Sigmoid colon (tissue), 7 donors: ENCODE measurements at places on chromosomes 5 and 9. TPM values are rescaled to one million over a fixed set of nuclear protein-coding genes. Genes with fewer than 3 reads are reported as not detected.
A peak's percentile ranks its signal among the peaks of the same experiment; 100 is the strongest.

MEGF10 gene
- total RNA-seq, result 2.1 TPM

PITX1 gene
- total RNA-seq, result 5.3 TPM

THBS4 gene
- total RNA-seq, result 585 TPM

FBP2 gene
- total RNA-seq, result not detected

SPATA31A3 gene
- total RNA-seq, result not detected

PCDHB16 gene
- total RNA-seq, result 3.6 TPM

SPINK4 gene
- total RNA-seq, result not detected

CNTLN gene
- 18.2 TPM for total RNA-seq

GRCh38 chr5:68793074-68793473, 300.7 kb upstream of the SLC30A5 start:
- no peaks in the 10 kb centered on the region for H3K4me1 ChIP-seq
- H3K27me3 ChIP-seq, result no peaks in the 10 kb centered on the region
- no peaks in the 10 kb centered on the region for H3K36me3 ChIP-seq
- H3K4me3 ChIP-seq, result no peak overlapping the region
- H3K27ac ChIP-seq, result no peak overlapping the region

GRCh38 chr5:160497878-160498277, 76.2 kb downstream of the PTTG1 start:
- H3K4me1 ChIP-seq, result no peaks in the 10 kb centered on the region
- no peaks in the 10 kb centered on the region for H3K36me3 ChIP-seq
- H3K4me3 ChIP-seq, result no peak overlapping the region

DNA sequence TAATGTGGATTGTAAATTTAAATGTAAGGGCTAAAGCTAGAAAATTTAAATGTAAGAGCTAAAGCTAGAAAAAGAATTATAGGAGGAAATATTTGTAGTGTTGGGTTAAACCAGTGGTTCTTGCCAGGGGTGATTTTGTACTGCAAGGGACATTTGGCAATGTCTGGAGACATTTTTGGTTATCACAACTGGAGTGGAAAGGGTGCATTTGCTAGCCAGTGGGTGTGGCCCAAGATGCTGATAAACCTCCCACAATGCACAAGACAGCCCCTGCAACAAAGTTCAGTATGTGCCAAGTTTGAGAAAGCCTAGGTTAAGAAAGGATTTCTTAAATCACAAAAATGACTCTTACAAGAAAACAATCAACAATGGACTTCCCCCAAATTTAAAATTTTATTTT, 31.6 kb upstream of the ELL2 start:
- no peak overlapping the region for H3K27ac ChIP-seq
- DNase-seq, result no peak
- no peak overlapping the region for H3K4me3 ChIP-seq
- no peaks in the 10 kb centered on the region for H3K36me3 ChIP-seq
- H3K27me3 ChIP-seq, result no peaks in the 10 kb centered on the region

DNA sequence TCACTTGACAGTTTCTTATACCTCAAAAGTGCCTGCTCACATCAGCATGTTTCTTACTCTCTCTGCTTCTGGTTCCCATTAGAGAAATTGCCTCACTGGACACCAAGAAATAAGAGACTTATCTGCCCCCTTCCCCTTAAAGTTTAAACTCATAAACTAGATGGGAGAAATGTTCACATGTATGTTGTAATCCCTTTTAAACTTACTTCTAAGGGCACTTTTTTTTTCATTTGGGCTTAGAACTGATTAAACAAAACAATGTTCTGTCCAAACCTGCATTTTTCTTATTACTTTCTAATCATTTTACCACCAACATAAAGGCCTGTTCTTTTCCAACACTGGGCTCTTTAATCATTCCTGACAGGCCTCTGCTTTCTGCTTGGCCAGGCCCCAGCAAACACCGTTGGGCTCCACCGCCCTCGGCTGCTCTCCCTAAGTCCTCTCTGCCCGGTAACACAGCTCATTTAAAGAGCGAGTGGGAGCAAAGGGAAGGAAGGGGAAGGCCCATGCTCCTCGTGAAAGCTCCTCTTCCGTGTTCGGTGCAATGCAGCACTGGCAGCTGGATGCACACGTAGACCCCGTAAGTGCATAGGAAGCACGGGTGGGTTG, 53.4 kb downstream of the ROR2 start:
- no peaks in the 10 kb centered on the region for H3K27me3 ChIP-seq
- H3K36me3 ChIP-seq, result no peaks in the 10 kb centered on the region
- H3K4me1 ChIP-seq, result peaks cover 95% of the 10 kb centered on the region
- DNase-seq, result peak; percentile 84
- H3K27ac ChIP-seq, result peak overlapping the region; percentile 87
- no peak overlapping the region for H3K4me3 ChIP-seq

- no peaks in the 10 kb centered on the region for H3K36me3 ChIP-seq
- no peaks in the 10 kb centered on the region for H3K4me1 ChIP-seq
- H3K4me3 ChIP-seq, result no peak overlapping the region
- H3K27me3 ChIP-seq, result no peaks in the 10 kb centered on the region
- no peak overlapping the region for H3K27ac ChIP-seq
- DNase-seq, result no peak
These were observed 56.7 kb upstream of the SLC44A1 start for GRCh38 chr9:105187781-105188180.

DNA sequence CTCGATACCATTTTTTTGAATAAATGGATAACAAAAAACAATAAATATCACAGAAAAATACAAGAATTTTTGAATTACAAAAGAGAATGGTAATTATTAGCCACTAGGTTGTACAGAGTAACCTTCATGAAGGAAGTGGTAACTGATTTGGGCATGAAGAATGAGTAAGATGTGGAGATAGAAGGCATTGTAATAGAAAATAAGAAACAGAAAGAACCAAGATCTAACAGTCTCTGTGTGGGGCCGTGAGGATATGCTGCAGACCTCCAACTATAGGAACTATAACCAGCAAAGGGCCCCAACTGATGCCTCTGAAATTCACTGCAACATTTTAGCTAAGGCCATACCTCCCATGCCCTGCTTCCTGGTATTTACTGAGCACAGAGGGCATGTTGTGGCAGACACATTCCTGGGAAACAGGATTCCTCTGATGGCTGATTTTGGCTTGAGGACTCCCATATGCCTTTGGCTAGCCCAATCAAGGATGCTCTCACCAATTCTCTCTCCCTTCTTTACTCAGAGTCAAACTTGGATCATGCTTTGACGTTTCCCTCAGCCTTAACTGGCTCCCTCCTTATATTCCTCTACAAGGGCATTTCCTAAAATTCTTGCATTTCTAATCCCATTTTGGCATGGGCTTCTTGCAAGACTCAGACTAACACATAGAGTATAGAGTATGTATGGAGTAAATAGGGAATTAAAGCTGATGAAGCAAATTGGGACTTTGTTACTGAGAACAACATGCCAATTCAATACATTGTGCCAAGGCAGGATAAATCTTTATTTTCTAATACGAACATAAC, 208.9 kb downstream of the PDE4D start:
- no peak for DNase-seq
- no peaks in the 10 kb centered on the region for H3K27me3 ChIP-seq
- peak overlapping the region; percentile 57 for H3K27ac ChIP-seq
- no peak overlapping the region for H3K4me3 ChIP-seq

DNA sequence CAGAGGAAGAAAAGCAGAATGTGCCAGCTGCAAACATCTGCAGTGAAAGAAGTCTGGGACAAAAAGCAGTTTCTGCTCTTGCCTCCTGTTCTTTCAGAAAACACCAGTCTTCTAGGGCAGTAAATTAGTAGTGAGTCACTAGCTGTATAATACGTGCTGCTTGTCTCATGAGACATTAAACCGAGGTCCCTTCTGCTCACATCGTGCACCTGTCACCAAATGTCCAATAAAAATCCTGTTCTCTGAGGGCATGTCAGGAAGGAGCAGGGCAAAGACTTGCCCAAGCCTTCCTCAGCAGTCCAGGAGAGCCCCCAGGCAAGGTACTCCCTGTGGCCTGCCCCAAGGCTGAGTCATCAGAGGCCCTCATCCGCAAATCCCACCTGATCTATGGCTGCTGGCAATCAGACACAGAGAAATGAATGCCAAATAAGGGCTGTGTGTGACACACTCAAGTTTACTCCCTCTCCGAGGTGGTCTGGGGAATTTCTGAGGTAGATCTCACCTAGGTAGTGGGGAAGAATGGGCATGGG, 255.3 kb upstream of the SMARCA2 start:
- DNase-seq, result no peak
- H3K36me3 ChIP-seq, result no peaks in the 10 kb centered on the region
- H3K4me1 ChIP-seq, result no peaks in the 10 kb centered on the region
- H3K27me3 ChIP-seq, result no peaks in the 10 kb centered on the region
- no peak overlapping the region for H3K4me3 ChIP-seq
- H3K27ac ChIP-seq, result no peak overlapping the region

DNA sequence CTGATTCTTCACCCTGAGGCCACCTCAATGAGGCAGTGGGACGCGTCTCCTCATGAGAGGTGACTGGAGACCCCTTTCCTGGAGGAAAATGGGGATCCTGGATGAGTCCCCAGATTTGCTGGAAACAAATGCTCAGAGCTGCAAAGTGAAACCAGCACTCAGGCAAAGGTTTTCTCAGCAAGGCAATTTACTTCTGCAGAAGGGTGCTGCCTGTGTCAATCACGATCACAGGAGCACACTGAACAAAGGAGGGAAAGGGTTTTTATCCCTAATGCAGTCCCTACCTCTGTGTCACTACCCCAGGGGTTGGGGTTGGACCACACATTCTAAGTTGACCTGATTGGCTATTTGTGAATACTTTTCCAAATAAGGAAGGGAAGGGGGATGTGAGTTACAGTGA, 69.9 kb upstream of the CDK20 start:
- DNase-seq, result no peak
- no peaks in the 10 kb centered on the region for H3K4me1 ChIP-seq
- H3K4me3 ChIP-seq, result no peak overlapping the region

GRCh38 chr5:125486634-125487033, 740.2 kb upstream of the ZNF608 start:
- H3K27me3 ChIP-seq, result no peaks in the 10 kb centered on the region
- no peak overlapping the region for H3K27ac ChIP-seq
- H3K36me3 ChIP-seq, result no peaks in the 10 kb centered on the region
- DNase-seq, result no peak

- H3K36me3 ChIP-seq, result no peaks in the 10 kb centered on the region
- H3K4me3 ChIP-seq, result no peak overlapping the region
- no peak for DNase-seq
- no peaks in the 10 kb centered on the region for H3K27me3 ChIP-seq
These were observed 188.0 kb downstream of the HCN1 start for GRCh38 chr5:45508135-45508534.

DNA sequence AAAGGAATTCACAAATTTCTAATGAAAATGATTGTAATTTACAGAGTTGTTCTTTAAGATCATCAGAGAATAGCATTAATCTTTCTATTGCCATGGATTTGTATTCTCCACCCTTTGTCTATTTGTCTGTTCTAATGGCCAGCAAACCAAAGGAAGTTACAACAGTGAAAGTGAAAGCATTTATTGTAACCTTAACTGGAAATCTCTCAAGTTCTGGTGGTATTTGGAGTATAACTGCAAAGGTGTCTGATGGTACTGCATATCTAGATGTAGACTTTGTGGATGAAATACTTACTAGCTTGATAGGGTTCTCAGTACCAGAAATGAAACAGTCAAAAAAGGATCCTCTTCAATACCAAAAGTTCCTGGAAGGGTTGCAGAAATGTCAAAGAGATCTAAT, 21.7 kb downstream of the RMI1 start:
- H3K36me3 ChIP-seq, result no peaks in the 10 kb centered on the region
- no peak overlapping the region for H3K4me3 ChIP-seq

DNA sequence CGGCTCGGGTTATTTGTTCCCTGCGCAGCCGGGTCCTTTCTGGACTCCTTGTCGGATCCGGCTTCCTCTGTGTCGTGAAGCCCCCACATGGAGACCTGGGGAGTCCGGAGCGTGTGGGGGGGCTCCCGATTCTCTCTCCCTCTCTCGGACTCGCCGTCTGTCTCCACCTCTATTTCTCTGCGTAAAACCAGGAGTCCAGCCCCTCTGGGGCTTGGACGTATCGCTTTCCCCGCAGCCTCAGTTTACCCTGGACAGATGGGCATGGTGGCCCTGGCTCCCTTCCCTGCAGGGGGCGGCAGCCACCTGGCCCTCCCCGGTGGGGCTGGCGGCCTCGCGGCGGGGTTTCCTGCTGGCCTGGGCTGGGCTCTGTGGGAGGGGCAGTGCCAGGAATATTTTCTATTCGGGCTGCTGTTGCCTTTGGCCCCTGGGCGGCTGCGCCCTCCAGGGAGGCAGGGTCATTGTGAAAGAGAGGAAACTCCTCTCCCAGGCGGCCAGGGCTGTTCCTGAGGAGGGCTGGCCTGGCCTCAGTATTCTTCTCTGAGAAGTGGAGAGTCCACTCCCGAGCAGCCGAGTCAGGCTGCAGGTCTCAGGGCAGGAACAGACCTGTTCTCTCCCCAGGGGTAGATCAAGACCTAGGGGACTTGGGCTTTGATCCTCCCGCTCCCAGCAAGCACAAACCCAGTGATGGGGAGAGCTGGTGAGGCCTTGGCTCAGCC, 665 bp downstream of the ASS1 start:
- H3K4me1 ChIP-seq, result no peaks in the 10 kb centered on the region
- peak overlapping the region; percentile 45 for H3K4me3 ChIP-seq
- H3K36me3 ChIP-seq, result no peaks in the 10 kb centered on the region
- no peaks in the 10 kb centered on the region for H3K27me3 ChIP-seq
- DNase-seq, result peak; percentile 80

GRCh38 chr9:132994410-132995120, 16.1 kb downstream of the GFI1B start:
- H3K36me3 ChIP-seq, result no peaks in the 10 kb centered on the region
- no peak for DNase-seq
- H3K4me3 ChIP-seq, result no peak overlapping the region
- no peaks in the 10 kb centered on the region for H3K4me1 ChIP-seq
- H3K27ac ChIP-seq, result no peak overlapping the region

- no peak overlapping the region for H3K4me3 ChIP-seq
- H3K36me3 ChIP-seq, result no peaks in the 10 kb centered on the region
- no peaks in the 10 kb centered on the region for H3K27me3 ChIP-seq
- no peak overlapping the region for H3K27ac ChIP-seq
- no peaks in the 10 kb centered on the region for H3K4me1 ChIP-seq
These were observed 73.5 kb downstream of the C9orf57 start for GRCh38 chr9:71986900-71987299.

- H3K27ac ChIP-seq, result no peak overlapping the region
- no peaks in the 10 kb centered on the region for H3K27me3 ChIP-seq
- H3K36me3 ChIP-seq, result no peaks in the 10 kb centered on the region
- H3K4me1 ChIP-seq, result no peaks in the 10 kb centered on the region
- H3K4me3 ChIP-seq, result no peak overlapping the region
- no peak for DNase-seq
These were observed 681 bp upstream of the TMEFF1 start for GRCh38 chr9:100472268-100472667.

DNA sequence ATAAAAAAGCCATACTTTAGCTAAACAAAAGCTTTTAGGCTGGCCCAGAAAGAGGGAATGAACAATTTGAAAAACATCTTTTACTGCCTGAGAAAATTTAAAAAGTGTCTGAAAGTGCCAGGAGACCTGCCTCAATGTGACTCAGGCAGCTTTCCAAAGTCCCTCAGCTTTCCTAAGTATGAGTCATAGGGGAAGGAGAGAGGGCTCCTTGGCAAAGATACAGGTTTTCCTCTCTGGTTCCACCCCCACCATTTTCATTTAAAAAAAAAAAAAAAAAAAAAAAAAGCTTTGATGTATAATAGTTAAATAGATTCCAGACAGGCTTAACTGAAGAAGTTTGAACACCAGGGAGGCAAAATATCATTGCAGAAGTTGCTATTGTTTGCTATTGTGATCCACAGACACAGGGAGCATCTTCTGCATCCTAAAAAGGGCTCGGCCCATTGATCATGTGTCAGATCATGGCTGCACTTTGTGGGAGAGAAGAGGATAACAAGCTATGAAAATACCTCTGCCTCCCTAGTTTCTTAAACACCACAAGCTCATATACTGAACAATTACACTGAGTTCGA, 71.5 kb downstream of the MRPS27 start:
- DNase-seq, result peak; percentile 75
- peak overlapping the region; percentile 72 for H3K27ac ChIP-seq
- peaks cover 80% of the 10 kb centered on the region for H3K4me1 ChIP-seq
- H3K4me3 ChIP-seq, result no peak overlapping the region
- H3K27me3 ChIP-seq, result no peaks in the 10 kb centered on the region
